ENCODE measurements at places on chromosomes 12 and 14. TPM values are rescaled to one million over a fixed set of nuclear protein-coding genes. Genes with fewer than 3 reads are reported as not detected.

Gene KCNH5
- total RNA-seq: not detected

Gene CCDC175
- total RNA-seq: not detected

DNA sequence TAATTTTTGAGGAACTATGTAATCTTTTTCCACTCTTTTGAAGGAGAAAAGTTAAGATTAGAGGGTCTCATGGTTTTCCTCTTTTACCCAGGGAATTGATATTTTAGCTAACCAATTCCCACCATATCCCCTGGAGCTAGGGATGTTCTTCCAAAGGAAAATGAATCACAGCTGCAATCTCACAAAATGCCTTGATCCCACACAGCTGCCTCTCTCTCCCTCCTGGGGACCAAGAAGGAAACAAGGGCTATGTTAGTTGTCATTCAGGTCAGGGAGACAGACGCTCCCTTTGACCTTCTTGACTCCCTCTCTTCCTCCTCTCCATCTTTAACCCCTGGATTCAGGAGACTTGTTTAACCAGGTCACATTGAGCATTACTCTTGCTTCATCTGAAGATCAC, 9.5 kb downstream of the DCN start:
- DNase-seq: no peak

- DNase-seq: no peak
Observed at GRCh38 chr12:51359851-51360250, 13.4 kb upstream of the CELA1 start.

GRCh38 chr14:90375934-90376333, 20.9 kb upstream of the CALM1 start:
- DNase-seq: no peak

DNA sequence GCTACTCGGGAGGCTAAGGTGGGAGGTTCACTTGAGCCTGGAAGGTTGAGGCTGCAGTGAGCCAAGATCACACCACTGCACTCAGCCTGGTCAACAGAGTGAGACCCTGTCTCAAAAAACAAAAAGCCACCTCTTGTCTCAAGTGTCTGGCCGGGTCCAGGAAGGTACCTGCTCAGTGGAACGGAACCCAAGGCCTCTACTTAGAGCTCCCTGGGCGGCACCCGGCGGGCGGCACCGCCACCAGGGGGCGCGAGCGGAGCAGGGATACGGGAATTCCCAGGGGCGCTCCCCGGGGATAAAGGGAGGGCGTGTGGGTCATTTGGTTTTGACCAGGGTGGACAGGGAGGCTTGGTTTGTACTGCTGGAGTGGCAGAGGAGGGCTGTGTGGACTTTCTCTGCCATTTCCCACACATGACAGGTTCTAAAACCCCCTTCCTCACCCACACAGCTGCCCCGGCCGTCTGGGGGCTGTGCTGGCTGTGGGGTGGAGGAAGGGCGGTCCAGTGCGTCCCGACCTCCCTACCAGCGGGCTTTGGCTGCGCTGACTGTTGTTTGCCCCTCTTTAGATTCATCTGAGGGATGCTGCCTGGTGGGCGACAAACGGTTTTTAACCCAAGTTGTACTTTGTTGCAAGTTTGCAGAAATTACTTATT, 91.4 kb downstream of the SETD3 start:
- DNase-seq: no peak

DNA sequence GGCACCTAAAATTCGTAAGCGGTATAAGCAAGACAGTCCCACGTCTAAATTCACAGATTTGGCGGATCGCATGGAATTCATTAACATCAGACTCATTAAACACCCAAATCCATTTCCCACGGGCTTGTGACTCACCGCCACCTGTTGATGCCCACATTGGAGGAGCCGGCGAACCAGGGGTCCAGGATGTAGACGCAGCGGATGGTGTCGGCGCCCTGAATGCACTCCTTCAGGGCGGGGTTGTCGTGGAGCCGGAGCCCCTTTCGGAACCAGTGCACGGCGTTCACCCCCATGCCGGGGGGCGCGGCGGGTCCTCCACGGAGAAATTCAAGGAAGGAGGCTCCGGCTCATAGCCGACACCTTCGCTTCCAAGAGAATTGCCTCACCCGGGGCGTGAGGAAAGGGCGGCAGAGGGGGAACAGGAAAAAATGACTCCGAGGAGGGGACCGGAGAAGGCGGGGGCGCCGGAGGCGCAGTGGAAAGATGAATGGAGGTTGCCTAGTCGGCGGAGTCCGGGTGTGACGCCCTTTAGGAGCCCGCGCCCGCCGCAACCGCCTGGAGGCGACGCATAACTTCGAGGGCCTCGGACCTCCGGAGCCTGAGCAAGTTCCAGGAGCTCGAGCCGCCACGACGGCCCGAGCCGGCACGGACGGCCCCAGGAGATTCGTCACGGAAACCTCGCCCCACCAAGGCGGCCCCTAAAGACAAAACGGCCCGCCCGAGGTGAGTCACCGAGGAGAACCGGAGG, 506 bp downstream of the CRY1 start:
- DNase-seq: peak; percentile 53

DNA sequence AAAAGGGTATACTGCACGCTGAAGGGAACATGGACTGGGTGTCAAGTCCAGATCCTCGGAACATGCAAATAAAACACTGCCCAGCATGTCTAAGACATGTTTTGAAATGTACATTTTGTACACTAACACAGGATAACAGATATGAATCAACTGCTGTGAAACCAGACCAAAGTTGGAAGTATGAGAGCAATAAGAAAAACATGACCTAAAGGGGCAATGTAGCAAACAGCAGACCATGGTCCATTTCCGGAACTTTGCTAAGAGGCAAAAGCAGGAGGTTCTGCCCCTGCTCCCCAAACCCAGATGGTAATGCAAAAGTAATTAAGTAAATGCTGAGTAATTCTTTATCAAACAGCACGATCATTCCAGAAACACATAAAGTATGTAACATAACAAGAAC, 125.2 kb downstream of the SLC25A21 start:
- DNase-seq: no peak

DNA sequence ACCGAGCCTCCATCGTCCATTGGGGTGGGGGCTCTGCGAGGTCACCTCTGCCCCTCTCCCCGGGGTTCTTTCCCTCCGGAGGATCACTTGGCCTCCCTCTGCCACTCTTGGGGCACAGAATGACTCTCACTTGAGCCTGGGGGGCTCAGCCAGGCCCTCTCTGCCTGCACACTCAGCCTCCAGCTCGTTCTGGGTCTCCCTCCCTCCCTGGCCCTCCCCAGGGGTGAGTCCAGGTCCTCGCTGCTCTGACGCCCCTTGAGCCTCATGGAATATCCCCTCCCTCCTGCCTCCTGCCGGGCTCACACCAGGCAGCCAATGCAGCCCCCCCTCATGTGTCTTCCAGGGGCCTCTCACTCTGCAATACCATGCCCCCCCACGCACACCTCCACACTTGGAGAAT, 17.7 kb upstream of the SFSWAP start:
- DNase-seq: no peak
